ENCODE measurements at places on chromosomes 7 and 10.

- peak; percentile 25 for ATAC-seq
These were observed 534 bp downstream of the FZD9 start for GRCh38 chr7:73433924-73434700.

DNA sequence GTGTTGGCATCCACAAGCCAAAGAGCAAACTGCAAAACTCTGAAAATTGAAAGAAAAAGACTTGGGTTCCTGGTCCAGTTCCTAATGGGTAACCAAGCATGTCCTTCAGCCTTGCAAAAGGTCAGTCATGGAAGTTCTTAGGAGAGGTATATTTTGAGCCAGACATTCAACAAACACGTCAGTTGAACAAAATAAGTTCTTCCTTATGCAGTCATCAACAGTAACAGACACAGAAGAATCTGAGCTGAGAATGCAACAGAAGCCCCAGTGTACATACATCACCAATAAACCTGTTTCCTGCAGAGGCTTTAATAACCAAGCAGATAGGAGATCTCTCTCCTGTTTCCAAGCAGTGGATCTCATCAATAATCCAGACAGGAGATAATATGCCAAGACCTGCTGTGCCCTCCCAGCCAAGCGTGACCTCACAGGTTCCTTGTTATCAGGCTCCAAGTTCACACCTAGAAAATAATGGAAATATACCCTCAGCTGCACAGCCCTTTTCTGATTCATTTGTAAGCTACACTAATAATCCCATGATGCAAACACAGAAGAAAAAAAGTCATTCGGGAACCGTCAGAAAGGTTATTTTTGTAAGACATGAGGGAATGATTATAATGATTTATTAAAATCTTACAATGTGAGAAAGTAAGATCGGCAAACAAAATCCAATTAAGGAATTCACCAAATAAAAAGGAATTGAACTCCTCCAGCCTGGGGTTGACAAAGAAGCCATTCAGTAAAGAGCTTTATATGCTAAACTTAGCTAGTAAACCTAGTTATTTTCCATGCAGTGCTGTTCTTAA, 90.7 kb downstream of the DGKI start:
- no peak for ATAC-seq

- ATAC-seq, result no peak
These were observed 87.7 kb downstream of the PRKG1 start for GRCh38 chr10:51162002-51162401.

DNA sequence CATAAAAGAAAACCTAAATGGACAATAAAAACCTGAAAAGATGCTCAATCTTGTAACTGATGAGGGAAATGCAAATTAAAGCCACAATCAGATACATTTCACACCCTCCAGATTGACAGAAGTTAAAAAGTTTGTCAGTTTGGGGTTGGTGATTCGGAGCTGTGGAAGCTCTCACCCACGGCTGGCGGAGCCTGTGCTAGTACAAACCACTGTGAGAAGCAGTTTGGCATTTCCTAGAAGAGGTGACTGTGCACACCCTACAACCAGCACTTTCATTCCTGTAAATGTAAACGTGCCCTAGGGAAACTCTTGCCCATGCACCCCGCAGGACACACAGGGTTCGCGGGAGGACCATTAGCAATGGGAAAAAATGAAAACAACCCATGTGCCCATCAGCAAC, 114.1 kb downstream of the BMS1 start:
- ATAC-seq, result no peak

DNA sequence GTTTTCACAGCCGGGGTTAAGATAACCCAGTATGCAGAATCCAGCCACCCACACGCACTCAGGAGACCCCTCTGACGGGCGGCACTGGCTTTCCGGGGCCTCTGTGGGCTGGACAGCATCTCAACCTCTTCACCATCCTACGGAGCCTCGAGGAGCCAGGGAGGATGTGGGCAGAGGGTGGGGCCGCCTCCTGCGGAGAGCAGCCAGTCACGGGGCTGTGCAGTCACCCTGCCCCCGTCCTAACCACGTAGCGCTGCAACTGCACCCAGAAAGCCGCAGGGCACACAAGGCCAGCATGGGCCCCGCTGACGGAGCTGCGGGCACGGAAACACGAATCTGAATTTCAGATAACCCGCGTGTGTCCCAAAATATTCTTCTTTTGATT, 270.3 kb downstream of the ELFN1 start:
- peak; percentile 98 for ATAC-seq

GRCh38 chr10:104337521-104337984, 712 bp downstream of the ITPRIP start:
- ATAC-seq, result peak; percentile 9

GRCh38 chr10:63477927-63478326, 12.2 kb upstream of the JMJD1C start:
- ATAC-seq, result no peak

Data from activated CD4-positive, CD25-positive, alpha-beta regulatory T cell treated with anti-CD3 and anti-CD28 coated beads, Interleukin-2, amount 50 U/mL, for 24 hours (primary cell).